Stimulated activated CD4-positive, alpha-beta T cell treated with anti-CD3 and anti-CD28 coated beads, Interleukin-15, amount 100 ng/mL, for 1 hour (primary cell): ENCODE measurements at places on chromosomes 3 and 15.

GRCh38 chr3:108150200-108150599 is 59.4 kb upstream of the CD47 start:
- DNase-seq = no peak

- DNase-seq = no peak
These were observed 20.0 kb downstream of the WNT5A start for GRCh38 chr3:55467099-55467498.

DNA sequence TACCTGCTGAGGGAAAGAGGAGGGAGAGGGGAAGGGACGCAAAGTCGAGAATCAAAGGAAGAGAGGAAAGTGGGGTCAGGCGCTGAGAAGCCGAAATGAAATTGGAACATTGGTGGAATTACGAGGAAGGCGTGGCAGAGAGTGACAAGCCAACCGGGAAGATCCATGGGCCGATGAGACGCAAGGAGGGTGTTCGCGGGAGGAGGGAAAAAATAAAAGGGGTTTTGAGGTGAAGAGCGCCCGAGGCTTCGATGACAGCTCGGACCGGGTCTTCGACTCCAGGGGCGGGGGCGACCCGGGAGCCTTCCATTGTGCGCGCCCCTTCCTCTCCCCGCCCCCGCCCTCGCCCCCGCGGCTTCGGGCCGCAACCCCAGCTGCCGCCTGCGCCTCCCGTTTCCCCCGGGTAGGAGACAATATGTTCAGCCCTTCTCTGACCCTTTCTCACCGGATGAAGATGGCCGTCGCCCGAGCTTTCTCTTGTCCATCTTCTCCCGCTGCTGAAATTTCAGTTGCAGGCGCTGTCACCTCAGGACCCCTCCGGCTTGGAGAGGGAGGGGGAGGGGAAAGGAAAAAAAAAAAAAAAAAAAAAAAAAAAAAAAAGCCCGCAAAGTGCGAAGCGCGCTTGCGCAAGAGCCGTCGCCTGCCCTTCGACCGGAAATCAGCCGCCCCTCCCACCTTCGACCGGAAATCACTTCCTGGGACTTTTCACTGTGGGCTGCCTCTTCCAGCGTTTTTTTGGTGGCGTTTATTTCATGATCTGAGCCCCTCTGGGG is at the start of gene SENP7:
TSS of gene SENP7 (minus strand) at position 567 of the 773 bp plus-strand sequence. CDS start at position 485, 82 bp downstream.
- peak; percentile 56 for DNase-seq

- DNase-seq = no peak
These were observed 9.6 kb upstream of the ATP13A3 start for GRCh38 chr3:194496217-194496919.

DNA sequence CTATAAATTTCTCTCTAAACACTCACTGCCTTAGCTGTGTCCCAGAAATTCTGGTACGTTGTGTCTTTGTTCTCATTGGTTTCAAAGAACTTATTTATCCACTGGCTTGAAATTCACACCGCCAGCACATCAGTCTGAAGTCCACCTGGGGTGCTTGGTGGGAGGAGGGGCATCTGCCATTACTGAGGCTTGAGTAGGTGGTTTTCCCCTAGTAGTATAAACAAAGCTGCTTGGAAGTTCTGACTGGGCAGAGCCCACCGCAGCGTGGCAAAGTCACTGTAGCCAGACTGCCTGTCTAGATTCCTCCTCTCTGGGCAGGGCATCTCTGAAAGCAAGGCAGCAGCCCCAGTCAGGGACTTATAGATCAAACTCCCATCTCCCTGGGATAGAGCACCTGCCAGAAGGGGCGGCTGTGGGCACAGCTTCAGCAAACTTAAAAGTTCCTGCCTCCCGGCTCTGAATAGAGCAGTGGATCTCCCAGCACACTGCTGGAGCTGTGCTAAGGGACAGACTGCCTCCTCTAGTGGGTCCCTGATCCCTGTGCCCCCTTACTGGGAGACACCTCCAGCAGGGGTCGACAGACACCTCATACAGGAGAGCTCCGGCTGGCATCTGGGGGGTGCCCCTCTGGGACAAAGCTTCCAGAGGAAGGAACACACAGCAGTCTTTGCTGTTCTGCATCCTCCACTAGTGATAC is 114.1 kb downstream of the SUCLG2 start:
- no peak for DNase-seq

GRCh38 chr3:134326760-134327593 is 47.3 kb downstream of the AMOTL2 start:
- no peak for DNase-seq

- DNase-seq = no peak
These were observed 61.3 kb downstream of the CORO2B start for GRCh38 chr15:68639926-68640600.

GRCh38 chr3:85785766-85786165 is 827.0 kb downstream of the CADM2 start:
- no peak for DNase-seq

- DNase-seq = no peak
These were observed 16.7 kb upstream of the RAMAC start for GRCh38 chr15:82969353-82969752.

DNA sequence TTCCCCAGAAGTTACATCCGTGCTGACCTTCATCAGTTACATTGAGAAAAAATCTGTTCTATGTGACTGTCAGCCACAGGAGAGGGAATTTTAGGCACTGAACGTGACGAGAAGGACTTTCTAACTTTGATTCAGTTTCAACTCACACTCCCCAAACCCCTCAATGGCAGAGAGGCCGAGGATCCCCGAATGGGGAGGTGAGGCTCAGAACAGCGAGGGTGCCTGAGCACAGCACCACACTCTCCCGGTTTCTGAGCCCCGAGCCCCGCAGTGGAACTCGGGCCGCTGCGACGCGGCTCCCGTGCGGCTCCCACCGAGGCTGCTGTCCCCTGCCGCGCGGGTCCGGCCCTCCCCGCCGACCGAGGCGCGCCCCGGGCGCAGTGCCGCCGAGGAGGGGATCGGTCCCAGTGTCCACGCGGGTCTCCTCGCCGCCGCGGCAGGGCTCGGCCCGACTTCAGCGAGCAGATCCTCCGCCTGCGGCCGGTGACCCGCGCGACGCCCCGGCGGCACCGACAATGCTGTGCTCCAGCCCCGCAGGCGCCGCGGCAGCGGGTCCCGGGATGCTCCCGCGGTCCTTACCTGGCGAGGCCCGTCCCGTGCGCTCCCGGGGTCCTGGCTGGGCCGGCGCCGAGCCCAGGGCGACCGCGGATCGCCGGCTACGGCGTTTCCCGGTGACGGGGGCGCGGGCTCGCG is 439 bp downstream of the CTXND1 start:
- no peak for DNase-seq

DNA sequence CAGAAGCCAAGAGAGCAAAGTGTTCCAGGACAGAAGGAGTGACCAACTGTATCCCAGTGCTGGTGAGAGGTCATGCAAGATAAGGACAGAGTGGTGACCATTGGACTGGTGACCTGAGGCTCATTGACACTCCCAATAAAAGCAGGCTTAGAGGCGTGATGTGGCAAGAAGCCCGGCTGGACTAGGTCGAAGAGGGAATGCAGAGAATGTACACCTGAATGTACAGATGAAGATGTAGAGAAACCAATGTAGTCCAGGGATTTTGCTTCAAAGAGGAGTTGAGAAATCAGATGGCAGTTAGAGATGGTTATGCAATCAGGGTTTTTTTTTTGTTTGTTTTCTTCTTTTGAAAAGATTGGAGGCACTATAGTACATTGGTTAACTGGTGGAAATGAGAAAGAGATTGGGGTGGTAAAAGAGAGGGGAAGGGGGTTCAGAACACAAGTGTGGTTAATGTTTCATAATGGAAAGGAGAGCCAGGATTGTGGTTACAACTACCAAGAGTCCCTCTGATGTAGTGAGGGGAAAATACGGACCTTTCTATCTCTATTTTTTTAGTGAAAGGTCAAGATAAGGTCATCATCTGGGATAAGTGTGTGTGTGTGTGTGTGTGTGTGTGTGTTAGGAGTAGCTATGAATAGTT is 23.3 kb downstream of the ST3GAL6 start:
- no peak for DNase-seq

- DNase-seq = no peak
These were observed 316.7 kb upstream of the AGTR1 start for GRCh38 chr3:148381051-148381450.

- no peak for DNase-seq
These were observed 40.5 kb downstream of the CMTM7 start for GRCh38 chr3:32432045-32432710.

DNA sequence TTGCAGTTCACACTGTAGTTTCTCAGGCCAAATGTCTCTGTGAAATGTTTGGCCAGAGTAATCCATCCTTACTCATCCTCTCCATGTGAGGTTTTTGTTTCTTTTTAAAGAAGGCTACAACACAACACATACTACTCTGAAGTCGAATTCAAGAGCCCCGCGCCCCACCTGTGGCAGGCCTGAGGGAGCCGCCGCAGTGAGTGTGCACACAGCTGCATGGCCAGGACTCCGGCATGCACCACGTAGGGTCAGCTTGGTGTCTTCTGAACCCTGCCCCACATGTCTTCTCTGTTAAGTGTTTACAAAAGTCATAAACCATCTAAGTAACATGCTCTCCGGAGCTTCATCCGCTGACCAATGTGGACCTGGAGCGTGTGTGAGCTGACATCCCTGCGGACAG is 58.7 kb downstream of the PGPEP1L start:
- DNase-seq = no peak

- no peak for DNase-seq
These were observed 3.5 kb upstream of the IL20RB start for GRCh38 chr3:136954251-136954650.

GRCh38 chr3:154758109-154758868 is 321.8 kb upstream of the MME start:
- DNase-seq = no peak

- DNase-seq = no peak
These were observed 227.6 kb downstream of the MBNL1 start for GRCh38 chr3:152496286-152496685.

DNA sequence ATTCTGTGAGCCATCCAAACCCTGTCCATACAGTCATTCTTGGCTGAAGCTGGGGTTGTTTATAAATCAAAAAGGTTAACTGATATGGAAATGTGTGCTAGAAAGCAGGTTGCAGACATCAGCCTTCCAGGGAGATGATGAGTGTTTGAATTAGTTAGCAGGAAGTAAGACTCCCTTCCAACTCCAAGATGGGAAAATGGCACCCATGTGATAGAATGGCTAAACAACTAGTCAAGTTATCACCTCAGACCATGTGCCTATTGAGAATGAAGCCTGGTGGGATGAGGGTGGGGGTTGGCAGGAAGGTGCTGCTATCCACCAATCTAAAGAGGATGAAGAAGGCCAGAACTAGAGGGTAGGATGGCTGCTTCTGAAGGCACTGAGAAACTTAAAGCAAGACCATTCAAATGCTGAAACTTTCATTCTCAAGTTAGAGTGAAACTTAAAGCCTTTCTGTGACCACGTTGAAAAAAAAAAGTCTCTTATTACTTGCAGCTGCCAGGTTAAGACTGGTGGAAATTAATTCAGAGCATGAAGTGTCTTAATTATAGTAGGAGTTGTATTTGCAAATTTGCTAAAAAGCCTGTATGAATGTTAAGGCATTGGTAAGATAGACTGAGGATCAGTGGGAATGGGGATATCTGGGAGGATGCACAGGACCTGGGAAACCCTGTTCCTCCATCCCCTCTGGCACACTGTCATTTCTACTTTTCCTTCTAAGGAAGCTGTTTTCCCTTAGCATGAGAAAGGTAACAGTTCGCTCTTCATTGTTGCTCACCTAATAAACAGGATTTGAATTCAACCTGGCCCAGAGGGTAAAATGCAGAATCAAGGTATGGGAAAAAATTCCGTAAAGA is 36.8 kb downstream of the CCR3 start:
- DNase-seq = no peak

DNA sequence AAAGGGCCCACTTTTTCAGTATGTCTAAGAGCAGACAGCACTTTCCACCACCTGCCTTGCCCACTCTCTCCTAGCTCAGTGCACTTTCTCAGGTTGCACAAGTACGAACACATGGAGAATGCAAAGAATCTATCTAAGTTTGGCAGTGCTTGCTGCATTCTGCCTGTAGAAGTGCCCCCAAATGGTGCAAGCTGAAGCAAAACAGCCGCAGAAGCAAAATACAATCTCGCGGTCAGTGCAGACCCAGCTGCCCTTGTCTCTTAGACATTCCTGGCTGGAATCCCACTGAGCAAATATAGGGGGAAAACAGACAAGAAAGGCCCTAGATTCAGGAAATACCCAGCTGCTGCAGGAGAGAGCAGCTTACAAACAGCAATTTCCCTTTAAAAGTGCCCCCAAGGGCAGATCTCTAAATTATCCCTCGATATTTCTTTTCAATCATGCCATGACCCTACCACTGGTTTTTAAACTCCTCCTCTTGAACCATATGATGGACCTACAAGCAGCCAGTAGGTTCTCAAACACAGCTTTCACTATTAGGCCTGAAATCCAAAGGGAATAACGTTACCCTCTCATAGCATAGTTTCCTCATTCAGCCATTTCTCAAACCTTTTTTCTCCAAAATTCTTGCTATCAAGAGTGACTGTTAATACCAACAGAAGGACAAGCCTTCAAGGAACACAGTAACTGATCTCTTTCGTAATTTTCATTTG is 67.0 kb downstream of the TNIK start:
- no peak for DNase-seq

DNA sequence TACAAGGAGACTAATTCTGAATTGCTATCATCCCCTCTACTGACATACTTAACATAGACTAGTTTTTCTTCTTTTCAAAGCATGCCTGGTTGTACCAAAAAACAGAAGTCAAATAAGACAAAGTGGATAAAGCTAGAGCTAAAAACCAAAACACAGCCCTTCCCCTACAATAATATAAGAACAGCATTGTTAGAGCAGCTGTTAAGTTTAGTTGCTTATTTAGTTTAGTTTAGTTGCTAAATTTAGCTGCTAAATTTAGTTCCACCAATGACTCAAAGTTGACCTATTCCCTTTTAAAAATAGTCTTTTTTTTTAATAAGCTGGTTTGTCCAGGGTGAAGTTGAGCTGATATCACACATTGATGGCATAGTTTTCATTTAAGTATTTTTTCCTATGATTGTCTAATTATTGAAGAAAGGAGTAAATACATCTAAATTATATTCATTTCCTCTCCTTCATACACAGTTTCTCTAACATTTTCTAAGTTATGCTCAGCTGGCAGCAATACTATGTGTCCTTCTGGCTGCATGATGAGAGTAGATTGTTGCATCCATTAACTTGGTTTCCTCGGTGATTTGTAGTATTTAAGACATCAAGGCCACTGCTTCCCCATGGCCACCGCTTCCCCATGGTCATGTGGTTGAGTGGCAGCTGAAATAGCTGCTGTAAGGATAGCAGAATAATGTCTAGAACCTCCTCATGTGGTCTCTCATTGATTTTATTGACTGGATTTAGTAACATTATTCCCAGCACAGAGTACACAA is 718.6 kb upstream of the NECTIN3 start:
- no peak for DNase-seq

GRCh38 chr15:98437752-98438151 is 210.6 kb upstream of the IGF1R start:
- no peak for DNase-seq

GRCh38 chr3:124351430-124352148 is 359.7 kb upstream of the ROPN1 start:
- no peak for DNase-seq
